Aorta (tissue), 5 donors: ENCODE measurements at places on chromosomes 1 and 21.

DNA sequence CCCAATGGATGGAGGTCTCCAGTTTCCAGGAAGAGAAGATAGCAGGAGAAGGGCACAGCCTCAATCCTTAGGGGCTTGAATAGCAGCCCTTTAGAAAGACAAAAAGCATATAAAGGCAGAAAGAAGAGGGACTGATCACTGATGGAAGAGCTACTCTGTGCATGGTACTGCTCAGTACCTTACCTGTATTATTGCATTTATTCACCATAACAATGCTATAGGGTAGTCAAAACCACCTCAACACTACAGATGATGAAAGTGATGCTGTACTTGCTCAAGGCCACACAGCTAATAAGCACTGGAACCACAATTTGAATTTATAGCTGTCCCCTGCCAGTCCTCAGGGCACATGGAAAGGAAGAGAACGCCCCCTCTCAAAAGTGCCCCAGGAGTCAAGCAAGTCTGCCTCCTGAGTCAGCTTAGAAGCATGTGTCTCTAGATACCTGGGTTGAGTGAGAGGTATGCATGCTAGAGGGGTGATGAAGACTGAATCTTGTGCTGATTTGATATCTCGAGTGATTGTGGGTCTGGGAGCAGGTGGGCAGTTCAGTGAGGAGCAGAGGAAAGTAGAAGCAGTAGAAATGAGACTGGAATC lies 13.6 kb downstream of the DDAH1 start:
- DNase-seq = no peak

- DNase-seq = no peak
Measured at GRCh38 chr21:14401217-14401616, 18.3 kb upstream of the HSPA13 start.

DNA sequence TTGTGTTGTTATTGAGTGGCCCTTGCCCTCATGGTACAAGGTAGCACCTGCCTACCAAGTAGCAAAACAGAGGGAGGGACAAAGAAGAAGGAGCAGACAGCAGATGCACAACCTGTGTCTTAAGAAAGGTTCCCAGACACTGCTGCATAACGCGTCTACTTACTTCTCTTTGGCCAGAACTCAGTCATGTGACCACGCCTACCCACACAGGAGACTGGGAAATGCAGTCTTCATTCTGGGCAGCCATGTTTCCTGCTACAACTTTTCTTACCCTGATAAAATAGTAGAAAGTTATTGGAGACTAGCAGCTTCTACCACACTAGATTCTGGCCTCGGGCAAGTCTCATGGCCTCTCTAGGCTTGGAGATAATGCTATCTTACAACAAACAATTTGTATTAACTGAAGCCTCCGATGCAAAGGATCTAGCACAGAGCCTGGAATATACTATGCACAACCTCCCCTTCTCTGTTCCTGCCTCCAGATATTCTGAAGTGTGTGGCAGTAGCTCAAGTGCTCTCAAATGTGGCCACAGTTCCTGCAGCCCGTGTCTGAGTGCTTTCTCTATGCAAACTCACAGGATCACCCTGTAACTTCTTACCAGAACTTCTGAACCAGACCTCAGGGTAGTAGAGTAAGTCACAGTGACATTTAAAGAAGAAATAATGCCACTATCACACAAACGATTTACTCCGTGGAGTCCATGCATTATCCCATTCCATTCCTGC lies 34.1 kb upstream of the BTG2 start:
- peak; percentile 83 for DNase-seq

GRCh38 chr1:53665996-53666395 lies 73.0 kb downstream of the GLIS1 start:
- no peak for DNase-seq

DNA sequence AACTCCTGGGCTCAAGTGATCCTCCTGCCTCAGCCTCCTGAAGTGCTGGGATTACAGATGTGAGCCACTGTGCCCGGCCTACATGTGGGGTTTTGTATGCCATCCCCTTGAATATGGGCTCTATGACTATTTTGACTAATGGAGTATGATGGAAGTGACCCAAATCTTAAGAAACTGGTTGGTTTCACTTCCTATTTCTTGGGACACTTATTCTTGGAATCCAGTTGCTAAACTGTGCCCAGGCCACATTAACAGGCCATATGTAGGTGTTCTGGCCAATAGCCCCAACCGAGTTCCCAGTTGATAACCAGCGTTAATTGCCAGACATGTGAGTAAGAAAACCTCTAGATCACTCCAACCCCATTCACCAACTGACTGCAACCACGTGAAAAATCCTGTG lies 36.3 kb upstream of the CLIC4 start:
- no peak for DNase-seq

DNA sequence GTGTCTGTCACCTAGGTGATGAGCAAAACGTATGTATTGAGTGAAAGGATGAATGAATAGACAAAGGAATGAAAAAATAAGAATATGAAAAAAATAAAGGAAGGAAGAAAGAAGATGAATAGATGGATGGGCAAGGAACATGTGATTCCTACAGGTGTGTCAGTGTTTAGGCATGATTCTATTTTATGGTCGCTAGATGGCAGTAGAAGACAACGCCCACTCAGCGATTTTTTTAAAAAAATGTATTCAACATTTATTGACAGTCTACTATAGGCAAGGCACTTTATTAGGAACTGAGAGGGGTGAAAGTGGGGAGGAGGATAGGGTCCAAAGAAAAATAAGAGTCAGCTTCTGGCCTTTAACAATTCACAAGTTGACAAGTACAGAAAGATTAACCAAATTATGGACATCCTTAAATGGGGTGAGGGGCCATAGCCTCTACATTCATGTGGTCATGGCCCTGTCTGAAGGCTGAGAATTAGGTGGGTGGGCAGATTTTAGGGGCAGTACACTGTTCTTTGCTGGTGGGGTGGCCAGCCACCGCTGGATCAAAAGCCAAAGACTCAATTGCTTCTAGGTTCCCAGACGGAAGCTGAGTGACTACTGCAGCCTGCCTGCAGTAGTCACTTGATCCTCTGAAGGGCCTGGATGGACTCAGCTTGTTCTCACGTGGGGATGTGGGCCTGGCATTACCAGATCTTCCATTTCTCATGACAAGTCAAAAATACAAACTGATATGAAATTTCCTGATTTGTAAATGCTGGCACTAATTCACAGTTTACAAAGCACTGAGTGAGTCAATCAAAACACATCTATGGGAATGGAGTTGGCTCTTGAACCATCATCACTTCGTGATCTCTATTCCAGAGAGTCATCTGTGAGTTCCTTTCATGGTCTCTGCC lies 83.9 kb downstream of the FASLG start:
- no peak for DNase-seq

DNA sequence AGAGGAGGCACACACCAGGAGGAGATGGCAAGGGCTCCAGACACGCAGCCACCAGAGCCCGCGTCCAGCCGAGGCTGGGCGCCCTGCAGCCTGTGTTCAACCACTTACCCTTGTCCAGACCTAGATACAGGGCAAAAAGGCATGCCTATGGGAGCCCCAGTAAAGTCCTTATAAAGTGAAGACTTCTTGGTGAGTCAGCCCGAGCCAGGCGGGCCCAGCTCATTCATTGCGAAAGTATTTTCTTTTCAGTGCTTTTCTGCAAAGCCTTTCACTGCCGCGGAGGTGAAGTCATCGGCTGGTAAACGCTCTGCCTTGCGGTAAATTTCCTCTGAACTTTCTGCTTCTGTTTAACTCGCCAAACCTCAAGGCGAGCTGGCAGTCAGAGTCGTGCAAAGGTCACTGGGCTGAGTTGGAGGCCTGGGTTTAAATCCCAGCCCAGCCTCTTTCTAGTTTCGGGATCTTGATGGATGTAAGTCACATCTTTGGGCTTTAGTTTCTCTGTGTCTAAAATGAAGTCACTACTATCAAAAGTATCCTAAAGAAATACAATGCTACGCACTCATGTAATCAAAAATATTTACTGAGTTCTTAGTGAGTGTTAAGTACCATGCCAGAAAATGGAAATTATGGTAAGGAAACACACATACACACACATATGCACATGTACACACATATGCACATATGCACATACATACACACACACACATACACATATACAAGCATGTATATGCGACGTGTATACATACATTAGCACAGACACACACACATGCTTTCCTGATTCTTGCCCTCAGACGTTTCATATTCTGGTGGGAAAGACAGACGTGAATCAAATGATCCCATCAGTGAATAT lies 54.7 kb upstream of the IFFO2 start:
- peak; percentile 93 for DNase-seq

DNA sequence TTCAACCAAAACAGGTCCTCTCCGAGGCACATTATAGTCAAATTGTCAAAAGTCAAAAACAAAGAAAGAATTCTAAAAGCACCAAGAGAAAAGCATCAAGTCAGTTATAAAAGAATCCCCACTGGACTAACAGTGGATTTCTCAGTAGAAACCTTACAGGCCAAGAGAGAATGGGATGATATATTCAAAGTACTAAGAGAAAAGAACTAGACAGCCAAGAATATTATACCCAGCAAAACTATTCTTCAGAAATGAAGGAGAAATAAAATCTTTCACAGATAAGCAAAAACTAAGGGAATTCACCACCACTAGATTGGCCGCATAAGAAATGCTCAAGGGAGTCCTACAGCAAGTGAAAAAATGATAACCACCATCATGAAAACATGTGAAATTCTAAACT lies 16.1 kb downstream of the OLFML3 start:
- no peak for DNase-seq

GRCh38 chr1:212612041-212612961 lies 3.7 kb downstream of the ATF3 start:
- no peak for DNase-seq

GRCh38 chr1:227215863-227216510 lies 102.3 kb downstream of the CDC42BPA start:
- DNase-seq = no peak

DNA sequence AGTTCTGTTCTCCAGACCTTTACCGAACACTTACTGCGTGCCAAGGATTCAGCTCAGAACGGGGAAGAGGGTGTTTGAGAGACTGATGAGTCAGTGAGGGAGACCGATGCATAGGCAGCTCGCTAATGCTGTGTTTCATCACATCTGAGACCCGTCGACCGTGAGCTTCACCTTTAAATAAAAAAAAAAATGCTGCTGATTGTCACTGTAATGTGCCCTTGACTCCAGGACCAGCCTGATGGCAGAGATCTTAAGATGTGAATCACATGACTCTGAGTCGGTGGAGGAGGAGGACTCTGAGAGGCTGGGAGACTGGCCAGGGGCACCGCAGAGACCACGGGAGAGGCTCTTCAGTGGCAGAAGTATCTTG lies 28.8 kb downstream of the SPSB1 start:
- no peak for DNase-seq

DNA sequence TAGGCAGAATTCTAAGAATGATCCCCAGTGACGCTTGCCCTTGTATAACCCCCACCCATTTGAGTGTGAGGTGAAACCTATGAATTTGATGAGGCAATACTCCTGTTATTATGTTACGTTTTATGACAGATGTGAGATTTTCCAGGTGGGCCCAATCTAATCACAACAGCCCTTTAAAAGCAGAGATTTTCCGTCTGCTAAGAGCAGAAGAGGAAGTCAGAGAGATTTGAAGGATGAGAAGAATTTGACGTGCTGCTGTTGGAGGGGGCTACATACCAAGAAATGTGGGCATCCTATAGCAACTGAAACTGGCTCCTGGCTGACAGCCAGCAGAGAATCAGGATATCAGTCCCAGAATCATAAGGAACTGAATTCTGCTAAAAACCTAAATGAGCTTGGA lies 2.4 kb upstream of the SLC19A2 start:
- no peak for DNase-seq

DNA sequence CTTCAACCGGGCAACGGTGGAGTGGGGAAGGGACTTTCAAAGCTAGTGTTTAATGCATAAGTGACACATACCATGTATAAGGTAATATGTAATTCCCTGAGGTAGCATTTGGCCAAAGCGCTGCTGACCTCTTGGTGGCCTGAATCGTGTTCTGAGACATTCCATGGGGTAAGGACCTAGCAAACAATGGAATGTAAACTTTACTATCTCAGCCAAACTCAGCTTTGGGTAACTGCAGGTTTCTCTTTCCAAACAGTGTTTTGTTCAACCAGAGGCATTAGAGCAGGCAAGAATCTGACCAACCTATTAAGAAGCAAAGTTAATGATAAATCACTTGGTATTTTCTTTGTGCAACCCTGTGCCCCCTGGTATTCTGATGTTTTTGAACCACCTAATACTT lies 22.0 kb downstream of the TGFB2 start:
- no peak for DNase-seq

DNA sequence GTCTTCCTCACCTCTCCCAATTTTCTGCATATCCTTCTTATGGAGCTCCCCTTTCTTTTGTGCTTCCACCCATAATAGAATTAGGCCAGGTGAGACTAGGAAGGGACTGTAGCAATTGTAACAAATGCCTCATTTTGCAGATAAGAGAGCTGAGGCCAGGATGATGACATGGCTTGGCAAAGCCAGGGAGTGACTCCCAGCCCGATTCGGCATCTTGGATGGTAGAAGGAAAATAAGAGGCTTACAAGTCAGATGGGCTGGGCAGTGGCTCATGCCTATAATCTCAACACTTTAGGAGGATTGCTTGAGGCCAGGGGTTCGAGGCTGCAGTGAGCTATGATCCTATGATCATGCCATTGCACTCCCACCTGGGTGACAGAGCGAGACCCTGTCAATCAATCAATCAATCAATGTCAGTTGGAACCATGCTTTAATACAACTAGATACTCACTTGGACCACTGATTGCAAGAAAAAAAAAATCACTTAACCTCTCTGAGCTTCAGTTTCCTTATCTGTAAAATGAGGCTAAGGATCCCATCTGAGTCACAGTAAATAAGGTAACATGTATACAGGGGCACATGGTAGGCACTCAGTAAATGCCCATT lies 51.6 kb downstream of the PLEKHA6 start:
- DNase-seq = no peak
